ENCODE measurements at places on chromosomes 12 and 14. TPM values are rescaled to one million over a fixed set of nuclear protein-coding genes. Genes with fewer than 3 reads are reported as not detected.

GRCh38 chr14:105847400-105847799 lies 321.0 kb downstream of the TMEM121 start:
- no peak for DNase-seq

- no peak for DNase-seq
These were observed 192.9 kb upstream of the OR4E1 start for GRCh38 chr14:21866479-21866878.

- no peak for DNase-seq
These were observed 2.0 kb upstream of the AP1G2 start for GRCh38 chr14:23569443-23570151.

SERPINA9 gene
- not detected for polyA plus RNA-seq

DNA sequence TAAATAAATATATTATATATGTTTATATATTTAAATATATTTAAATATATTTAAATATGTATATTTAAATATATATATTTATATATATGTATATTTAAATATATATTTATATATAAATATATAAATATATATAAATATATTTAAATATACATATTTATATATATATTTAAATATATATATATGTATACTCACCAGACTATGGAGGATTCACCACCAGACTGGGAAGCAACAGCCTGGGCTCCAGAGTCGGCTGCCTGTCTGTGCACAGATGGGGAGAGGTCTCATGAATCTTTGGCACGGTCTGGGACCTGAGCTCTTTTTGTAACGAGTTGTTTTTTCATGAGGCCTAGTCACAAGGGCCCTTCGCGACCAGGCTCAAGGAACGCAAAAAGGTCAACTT lies 21.3 kb downstream of the NOC4L start:
- no peak for DNase-seq

DNA sequence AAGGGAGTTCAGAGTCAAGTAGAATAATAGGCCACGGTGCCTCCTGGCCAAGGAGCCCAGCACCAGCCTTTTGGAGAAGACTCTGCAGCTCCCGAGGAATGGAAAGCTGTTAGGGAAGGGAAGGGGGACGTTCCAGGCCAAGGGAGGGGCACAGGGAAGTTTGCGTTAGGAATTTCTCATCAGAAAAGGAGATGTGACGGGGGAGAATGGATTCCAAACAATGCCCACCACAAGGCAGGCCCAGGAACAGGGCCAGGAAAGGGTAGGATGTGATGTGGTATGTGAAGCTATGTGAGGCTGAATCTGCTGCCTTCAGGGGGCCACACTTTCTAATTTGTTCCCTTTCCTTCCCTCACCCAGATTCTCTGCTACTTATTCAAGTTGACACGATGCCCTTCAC lies 46.0 kb downstream of the DGLUCY start:
- no peak for DNase-seq

GXYLT1 gene
- 2.8 TPM for polyA plus RNA-seq

- DNase-seq: no peak
These were observed 139.1 kb downstream of the MDGA2 start for GRCh38 chr14:47536341-47536740.

OVCH1 gene
- not detected for polyA plus RNA-seq

DNA sequence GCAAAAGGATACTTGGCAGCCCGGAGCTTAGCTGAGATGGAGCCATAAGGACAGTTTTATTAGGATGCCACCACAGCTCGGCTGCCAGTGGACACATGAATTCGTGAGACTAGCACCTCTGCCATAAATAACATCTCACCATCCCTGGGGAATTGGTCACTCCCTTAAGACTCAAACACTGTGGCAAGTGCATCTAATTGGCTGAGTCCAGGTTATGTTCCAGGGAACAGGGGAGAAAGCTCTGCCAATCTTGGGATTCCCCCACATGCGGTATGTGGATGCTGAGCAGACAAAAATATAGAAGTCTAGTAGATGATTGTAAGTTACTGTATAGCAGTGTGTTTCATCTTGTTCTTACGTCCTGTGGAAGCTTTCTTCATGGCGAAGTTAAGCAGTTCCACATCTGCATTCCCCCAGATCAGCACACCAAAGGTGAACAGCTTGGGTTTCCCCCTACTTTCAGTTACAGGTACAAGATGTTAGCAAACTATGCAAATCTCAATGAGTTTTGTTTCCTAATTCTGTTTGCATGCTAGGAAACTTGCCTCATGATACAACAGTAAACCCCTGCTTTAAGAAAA lies 131.1 kb downstream of the ETV6 start:
- DNase-seq: no peak

- DNase-seq: no peak
These were observed 98.2 kb downstream of the BTG1 start for GRCh38 chr12:92047393-92047826.
